NCI-H2081 (cell line): ENCODE measurements at places on chromosomes 2 and 18.
A peak's percentile ranks its signal among the peaks of the same experiment; 100 is the strongest.

GRCh38 chr2:168685600-168686451 lies 116.6 kb upstream of the NOSTRIN start:
- no peak for DNase-seq

GRCh38 chr2:45726188-45726587 lies 74.7 kb downstream of the PRKCE start:
- no peak for DNase-seq

GRCh38 chr2:151091583-151091982 lies 170.1 kb downstream of the RBM43 start:
- DNase-seq: no peak

DNA sequence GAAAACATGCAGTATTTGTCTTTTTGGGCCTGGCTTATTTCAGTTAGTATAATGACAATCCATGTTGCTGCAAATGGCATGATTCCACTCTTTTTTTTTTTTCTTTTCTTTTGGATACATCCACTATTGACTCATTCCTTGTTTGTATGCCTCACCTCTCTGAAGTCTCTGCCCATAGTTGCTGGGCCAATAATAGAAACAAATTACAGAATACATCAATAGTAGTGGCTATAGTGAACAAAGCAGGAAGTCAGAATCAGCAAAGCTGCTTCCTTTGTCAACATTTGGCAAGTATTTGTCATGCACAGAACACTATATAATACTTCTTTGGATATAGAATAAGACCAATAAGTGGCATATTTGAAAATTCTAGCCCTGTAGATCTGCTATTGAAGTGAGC lies 609.7 kb downstream of the STK39 start:
- no peak for DNase-seq

- DNase-seq: no peak
These were observed 1043.9 kb downstream of the TMEM182 start for GRCh38 chr2:103805746-103806145.

GRCh38 chr2:235330775-235331451 lies 162.9 kb upstream of the AGAP1 start:
- DNase-seq: no peak

DNA sequence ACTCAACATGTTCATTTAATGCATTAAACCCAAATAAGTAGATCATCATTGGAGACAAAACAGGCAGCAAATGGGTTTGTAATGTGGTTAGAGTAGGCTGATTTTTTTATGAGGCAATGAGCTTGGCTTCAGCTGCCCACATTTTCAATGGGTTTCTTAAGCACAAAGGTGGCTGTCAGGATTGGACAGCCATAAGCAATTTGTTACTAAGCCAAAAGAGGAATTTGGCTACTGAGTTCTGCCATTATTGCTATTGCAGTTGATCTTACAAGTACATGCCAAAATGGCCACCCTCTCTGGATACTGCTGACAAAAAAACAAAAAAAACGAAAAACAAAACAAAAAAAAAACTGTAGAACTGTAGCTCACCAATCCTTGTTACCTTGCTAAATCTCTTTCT lies 1348.0 kb upstream of the PIK3C3 start:
- DNase-seq: peak; percentile 16

DNA sequence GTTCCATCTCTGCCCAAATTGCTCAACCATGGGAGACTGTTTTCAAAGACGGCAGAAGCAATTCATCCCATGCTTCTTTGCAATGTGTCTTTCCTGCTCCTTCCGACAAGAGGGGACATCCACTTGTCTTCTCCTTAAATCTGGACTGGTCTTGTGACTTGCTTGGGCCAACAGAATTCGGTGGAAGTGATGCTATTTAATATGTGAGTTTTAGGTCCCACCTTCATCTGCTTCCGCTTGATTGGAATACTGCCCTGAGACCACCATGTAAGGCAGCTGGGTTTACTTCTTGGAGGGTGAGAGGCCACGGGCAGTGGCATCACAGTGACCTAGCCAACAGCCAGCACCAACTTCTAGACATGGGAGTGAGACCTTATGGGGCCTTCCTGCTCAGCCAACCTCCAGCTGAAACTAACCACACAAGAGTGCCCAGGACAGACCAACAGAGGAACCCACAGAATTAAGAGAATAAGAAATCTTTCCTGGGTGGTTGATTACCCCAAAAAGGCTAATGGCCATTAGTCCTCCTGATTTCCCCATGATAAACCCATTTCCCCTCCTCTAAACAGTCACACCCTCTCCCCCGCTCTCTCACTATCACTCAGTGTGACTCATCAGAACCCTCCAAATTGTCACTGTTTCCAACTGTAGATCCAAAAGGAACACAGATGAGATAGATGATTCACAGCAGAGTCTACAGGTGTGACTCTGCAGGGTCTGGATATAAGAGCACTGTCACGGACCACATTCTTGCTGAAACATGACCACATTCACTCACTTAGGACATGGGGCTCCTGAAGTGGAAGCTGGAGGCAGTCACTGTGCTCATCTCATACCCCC lies 16.2 kb upstream of the RHOB start:
- DNase-seq: no peak

- DNase-seq: peak; percentile 14
These were observed 106.3 kb downstream of the GRB14 start for GRCh38 chr2:164515030-164515429.

GRCh38 chr18:26409091-26409490 lies 139.3 kb downstream of the KCTD1 start:
- no peak for DNase-seq

- no peak for DNase-seq
These were observed 32.4 kb downstream of the ATP6V1C2 start for GRCh38 chr2:10753876-10754275.

- no peak for DNase-seq
These were observed 86.4 kb downstream of the TCF4 start for GRCh38 chr18:55501579-55501978.

GRCh38 chr2:190670182-190670946 lies 21.5 kb downstream of the NAB1 start:
- no peak for DNase-seq
